ENCODE measurements at places on chromosomes 5 and 9. TPM values are rescaled to one million over a fixed set of nuclear protein-coding genes. Genes with fewer than 3 reads are reported as not detected.
A peak's percentile ranks its signal among the peaks of the same experiment; 100 is the strongest.

- DNase-seq = no peak
Measured at GRCh38 chr5:89823046-89823445, 586.5 kb downstream of the CETN3 start.

DNA sequence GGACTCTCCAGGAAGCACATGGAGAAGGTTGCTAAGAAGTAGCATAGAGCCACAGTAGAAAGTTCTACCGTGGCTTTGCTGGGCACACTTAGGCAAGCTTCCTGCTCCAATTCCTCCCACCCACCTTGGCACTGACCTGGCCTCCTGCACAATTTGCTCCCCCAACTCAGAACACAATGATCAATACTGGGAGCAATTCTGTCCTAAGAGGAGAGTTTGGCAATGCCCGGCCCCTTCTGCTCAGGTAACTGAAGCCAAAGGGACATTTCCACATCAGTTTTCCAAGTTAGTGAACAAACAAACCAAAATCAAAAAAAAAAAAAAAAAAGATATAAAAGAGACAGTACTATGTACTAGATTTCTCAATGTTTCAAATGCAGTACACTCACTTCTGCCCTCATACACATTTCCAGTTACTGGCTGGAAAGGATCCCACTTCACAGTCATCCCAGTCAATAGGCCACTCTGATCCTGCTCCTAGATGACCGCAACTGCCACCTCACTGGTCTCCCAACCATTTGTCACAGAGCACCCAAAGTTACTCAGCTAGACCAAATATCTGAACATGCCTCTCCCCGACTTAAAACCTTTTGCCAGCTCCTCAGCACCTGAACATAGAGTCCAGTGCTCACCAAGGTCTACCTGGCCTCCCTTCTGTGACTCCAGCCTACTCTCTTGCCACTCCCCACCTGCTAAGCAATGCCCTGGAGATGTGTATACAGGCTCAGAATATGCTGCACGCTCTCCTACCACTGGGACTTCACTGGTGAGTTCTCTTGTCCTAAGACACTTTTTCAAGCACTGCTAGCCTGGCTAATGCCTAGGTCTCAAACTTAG, 21.3 kb downstream of the ABCA1 start:
- no peak for DNase-seq

DNA sequence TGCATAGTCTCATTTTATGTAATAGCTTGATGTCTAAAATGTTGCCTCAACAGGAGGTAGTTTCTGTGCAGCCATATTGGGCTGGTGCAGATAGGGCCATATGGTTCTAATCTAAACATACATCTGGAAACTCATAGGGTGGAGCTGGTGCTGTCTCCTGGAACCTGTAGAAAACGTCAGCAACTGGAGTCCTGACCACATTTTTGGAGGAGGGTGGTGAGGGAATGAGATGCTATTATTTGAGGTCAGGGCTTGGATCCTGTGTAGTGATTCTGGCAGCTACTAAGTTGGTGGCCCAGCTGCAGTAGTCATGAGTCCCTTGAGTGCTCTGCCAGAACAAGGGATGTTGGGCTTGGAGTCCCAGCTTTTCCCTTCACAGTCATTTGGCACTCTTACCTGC, 14.1 kb downstream of the MAN2A1 start:
- DNase-seq = no peak

DNA sequence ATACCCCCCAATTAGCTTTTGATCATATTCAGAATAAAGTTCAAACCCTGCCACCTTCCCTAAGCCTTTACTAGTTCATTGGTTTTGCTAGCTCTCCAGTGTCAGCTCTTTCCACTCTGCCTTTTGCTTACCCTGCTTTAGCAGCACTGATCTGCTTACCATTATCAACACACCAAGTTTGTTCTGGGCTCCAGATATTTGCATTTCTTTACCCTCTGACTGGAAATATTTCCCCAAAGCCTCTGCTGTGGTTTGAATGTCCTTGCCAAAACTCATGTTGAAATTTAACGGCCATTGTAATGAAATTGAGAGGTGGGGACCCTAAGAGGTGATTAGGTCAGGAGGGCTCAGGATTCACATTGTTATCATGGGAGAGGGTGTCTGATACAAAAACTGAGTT, 99.5 kb downstream of the GCNT1 start:
- no peak for DNase-seq

- peak; percentile 46 for DNase-seq
Measured at GRCh38 chr5:149792540-149793255, 62.6 kb downstream of the PPARGC1B start.

DNA sequence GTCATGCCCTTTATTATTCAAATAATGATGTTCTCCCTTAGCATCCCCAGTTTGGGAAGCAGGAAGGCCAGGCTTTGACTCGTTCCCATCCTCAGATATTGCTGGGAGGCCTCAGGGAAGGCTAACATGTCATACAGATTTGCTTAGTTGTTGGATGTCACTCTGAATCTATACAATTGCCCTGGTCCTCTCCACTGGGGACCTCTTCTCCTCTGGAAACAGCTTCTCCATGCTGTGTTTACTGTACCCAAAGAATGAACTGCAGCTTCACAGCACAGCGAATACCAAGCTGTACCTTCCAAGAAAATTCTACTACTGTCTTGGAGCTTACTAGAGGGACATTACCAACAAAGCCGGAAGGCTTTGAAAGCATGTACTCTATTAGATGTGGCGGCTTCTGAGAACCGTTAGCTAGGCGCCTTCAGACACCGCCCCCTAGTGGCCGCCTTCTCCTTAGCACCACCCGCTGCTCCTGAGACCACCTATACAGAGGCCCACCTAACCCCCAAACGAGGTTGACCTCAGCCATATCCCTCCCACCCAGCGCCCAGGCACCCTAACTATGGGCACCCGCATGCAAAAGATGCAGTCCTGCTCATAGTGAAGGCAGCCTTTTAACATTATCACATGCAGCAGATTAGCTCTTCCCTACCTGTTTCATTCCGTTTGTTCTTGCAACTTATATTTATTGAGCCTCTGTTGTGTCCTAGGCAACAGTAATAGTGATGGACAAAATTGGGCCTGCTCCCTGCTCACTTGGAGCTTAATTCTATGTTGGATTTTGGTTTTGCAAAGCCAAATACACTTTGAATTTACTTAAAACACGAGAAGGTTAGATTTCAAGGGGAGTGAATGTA, 34.9 kb upstream of the FOXI1 start:
- DNase-seq = no peak

GRCh38 chr5:107980923-107981692, 310.4 kb upstream of the EFNA5 start:
- DNase-seq = no peak

DNA sequence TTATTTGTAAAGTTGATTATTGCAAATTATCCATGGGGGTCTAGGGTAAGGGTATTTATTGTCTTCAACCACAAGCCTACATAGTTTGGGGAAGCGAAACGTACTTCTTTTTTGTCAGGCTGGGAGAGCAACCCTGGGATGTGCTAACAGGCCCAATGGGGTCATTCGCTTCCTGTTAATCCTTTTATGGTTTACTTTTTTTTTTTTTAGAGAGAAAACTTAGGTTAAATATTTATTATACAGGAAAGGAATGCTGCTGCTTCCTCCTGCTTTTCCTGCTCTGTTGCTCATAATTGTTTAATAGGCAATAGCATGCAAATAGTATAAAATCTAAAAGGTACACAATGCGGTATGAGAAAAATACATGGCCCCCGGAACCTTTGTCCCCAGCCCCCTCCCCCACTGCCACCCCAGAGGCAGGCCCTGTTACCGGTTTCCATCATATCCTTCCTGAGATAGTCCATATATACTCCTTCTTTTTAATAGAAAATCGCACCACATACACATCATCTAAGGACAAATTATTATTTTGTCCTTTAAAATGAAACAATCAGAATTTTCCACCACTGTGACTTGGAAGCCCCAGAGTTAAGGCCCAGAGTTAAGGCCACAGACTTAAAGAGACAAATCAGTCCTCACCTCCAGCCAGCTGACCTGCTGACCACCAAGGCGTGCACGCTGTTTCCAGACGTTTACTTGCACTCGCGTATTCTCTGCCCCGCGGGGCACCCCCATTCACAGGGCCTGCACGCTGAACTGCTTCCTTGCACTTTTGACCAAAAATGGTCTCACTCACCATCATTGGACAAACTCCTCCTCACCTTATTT, 83.9 kb downstream of the NDFIP1 start:
- DNase-seq = peak; percentile 90

GRCh38 chr9:91659529-91660495, 236.2 kb upstream of the NFIL3 start:
- DNase-seq = no peak

GRCh38 chr5:19241690-19242089, 746.3 kb downstream of the CDH18 start:
- DNase-seq = no peak

DNA sequence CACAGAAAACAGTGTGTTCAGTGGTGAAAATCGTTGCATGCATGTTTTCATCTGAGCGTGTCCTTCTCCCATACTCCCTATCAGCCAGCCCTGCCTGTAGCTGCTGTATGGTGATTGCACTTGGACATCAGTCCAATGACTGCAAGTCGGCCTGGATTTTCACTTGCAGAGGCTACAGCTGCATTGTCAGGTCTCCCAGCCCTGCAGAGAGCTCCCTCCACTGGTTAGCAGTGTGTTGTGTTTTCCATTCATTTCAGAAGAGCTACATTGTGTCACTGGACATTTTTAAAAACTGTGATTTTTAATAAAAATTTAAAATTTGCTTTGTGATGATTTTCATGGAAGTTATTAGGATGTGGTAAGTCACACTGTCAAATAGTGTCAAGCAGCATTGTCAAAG, 96.6 kb downstream of the SYK start:
- DNase-seq = no peak

The TTC16 gene
- total RNA-seq = 0.16 TPM

The PCDHGB1 gene
- total RNA-seq = 3.5 TPM

The RNF180 gene
- total RNA-seq = 29.2 TPM

The HTR1A gene
- not detected for total RNA-seq

The PLPPR1 gene
- not detected for total RNA-seq

Measured in aorta (tissue), 5 donors.